Hematopoietic multipotent progenitor cell (in vitro differentiated cells): ENCODE measurements at places on chromosomes 1 and 21.

DNA sequence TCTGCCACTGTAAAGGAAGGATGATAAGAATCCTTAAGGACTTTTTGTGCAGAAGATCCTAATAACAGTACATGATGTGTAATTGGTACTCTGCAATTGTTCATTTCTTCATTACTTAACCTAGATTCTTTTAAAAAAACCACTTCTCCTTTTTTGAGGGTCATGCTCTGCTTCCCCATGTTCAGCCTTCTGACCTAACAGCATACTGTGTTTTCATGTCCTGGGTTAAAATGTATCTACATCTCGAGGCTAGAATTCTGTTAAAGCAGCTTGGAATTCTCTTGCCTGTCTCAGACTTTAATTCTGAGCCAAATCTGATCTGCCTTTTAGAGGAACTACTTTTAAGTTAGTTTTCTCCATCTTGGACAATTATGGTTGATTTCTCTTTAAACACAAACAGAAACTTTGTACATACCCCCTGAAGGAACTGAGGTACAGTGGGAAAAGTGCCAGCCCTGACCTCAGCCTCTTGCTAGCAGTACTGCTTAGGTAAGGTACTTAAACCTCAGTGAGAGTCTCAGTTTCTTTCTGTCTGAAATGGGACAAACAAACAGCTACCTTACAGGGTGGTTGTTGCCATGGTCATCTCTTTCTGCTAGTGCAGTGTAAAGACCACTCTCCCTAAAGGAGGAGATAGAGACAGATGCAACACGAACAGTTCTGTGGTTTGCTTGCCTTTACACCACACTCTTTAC, 103.2 kb upstream of the DYNLT5 start:
- peak; percentile 25 for DNase-seq

- DNase-seq = no peak
Observed at GRCh38 chr1:54989473-54989872, 9.0 kb downstream of the TMEM61 start.

DNA sequence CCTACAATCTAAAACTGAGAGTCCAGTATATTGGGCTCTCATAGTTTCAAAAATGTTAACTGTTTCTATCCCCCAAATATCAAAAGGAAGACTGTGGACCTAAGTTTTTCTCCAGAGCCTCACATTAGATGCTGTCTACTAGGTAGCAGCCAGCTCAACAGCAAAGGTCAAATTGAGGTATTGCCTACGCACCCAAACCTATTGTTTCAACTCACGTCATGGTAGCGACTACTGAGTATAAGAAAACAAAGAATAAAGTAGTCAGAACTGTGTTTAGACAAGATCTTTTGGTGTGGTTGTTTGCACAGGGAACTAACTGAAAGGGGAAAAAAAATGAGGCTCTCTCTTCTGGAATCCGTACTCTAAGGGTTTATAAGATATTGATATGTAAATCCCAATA, 173.2 kb downstream of the LBR start:
- DNase-seq = no peak

DNA sequence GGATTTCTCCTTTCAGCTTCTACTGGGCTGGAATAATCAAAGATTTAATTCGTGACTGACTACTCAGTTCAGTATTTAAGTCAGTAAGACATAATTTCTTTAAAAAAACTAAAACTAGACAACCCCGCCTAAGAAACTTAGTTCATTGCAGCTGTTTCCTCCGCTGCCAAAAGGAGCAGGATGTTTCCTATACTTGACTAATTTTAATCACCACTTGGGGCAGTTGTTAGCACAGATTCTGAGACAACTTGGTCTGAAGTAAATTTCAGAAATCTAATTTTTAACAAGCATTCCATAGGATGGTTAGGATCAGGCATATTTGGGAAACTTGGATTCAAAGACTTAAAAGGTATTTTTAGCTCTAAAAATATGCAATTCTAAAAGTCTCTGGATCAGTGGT, 34.0 kb downstream of the EPRS1 start:
- no peak for DNase-seq

DNA sequence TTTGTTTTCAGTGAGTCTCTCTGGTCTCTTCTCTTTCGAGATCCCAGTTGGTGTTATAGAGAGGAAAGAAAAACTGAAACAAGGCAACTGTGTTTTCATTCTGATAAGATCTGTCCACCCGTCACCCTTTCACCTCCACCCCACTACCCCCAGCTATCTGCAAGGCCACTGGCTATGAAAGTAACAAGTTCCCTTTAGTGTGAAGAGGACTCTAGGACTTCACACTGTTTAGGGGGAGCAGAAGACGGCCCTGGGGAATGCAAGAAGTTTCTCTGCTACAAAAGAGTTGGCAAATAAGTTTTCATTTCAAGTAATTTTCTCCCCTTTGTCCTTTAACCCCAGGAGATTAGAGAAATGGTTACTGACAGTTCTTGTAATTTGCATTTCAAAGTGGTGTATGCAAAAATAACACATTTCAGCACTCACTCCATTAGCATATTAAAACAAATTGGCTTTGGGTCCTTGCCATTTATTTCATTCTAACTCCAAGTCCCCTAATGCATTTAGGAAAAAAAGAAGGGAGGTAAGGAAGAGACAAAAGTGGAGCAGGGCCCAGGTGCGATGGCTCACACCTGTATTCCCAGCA, 79.6 kb upstream of the PPM1J start:
- no peak for DNase-seq

GRCh38 chr1:201276891-201277290, 6.4 kb upstream of the PKP1 start:
- no peak for DNase-seq

DNA sequence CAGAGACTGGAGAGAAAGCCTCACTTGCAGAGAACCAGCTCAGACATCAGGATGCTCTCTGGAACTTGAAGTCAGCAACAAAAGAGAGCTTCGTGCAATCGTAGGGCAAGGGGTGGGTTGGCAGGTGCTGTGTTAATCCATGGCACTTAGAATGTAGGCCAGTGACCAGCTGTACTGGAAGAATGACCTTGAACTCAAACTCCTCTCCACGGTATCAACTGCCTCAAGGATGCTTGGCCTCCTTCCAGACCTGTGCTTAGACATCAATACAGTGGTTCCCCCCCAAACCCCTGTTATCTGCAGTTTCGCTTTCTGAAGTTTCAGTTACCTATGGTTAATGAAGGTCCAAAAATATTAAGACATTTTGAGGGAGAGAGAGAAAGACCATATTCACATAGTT, 6.5 kb downstream of the KANK4 start:
- no peak for DNase-seq

GRCh38 chr1:78491451-78492071, 787 bp downstream of the PTGFR start:
- no peak for DNase-seq

DNA sequence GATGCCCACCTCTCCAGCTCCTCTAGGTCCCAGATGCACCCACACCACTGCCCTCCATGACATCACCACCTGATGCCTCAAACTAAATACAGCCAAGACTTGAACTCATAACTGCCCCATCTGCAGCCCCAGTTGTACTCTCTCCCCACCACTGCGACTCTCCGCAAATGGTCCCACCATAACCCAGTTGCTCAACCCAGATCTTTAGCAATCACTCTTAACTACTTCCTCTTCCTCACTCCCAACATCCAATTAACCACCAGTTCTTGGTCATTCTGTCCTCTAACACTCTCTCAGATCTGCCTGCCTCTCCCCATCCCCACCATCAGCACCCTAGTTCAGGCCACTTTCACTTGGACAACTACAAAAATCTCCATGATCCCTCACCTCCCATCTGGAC, 36.8 kb upstream of the PLA2G2C start:
- DNase-seq = no peak

- no peak for DNase-seq
Observed at GRCh38 chr1:88883156-88883555, 8.2 kb downstream of the GTF2B start.

DNA sequence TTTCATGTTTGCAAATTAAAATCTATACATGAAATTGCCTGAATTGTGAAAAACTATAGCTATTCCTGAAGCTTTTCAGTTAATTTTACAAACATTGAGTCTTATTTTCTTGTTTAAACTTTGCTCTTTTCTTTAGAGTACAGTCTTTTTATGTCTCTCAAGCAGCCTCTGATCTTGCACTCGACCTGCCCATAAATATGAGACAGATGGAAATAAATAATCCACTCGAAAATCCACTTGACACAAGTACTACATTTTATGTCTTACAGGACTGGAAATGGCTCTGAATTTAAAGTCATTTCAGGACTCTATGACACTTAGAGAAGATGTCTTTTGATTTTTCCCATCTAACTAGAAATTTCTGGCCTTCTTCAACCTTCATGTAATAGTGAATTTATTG, 283.8 kb downstream of the USP25 start:
- DNase-seq = no peak

DNA sequence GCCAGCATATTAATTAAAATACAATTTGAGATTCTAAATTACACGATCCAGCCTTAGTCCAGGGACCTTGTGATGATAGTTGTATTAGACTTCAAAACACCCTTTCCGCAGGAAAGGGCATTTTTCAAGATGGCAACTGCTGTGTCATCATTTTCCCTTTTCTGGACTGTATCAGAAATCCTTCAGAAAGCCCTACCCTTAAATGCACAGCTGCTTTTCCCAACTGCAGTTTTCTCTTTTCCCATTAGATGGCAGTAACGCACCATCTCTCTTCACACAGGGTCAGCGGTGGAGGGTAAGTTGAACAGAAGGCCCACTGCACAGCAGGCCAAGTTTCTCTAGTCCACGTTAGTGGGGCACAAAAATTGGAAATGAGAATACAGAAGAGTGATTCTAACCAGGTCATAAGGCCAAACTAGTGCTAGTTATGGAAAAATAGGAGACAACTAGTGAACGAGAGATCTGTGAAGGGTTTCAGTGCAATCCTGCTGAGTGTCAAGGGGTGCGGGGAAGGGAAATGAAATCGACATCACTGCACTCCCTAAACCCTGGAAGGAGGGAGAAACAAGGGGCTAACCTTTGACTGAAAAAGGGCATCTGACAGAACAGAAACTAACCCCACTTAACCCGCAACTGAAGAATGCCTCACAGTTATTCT, 22.1 kb upstream of the TDRD10 start:
- DNase-seq = peak; percentile 72
